Inflammatory macrophage treated with lipopolysaccharide for 4 hours (primary cell): ENCODE measurements at places on chromosomes 16 and 17.

GRCh38 chr17:35879773-35880654 is at the start of gene CCL5:
TSS of gene CCL5 (minus strand) at chr17:35880360.
- peak; percentile 97 for DNase-seq

DNA sequence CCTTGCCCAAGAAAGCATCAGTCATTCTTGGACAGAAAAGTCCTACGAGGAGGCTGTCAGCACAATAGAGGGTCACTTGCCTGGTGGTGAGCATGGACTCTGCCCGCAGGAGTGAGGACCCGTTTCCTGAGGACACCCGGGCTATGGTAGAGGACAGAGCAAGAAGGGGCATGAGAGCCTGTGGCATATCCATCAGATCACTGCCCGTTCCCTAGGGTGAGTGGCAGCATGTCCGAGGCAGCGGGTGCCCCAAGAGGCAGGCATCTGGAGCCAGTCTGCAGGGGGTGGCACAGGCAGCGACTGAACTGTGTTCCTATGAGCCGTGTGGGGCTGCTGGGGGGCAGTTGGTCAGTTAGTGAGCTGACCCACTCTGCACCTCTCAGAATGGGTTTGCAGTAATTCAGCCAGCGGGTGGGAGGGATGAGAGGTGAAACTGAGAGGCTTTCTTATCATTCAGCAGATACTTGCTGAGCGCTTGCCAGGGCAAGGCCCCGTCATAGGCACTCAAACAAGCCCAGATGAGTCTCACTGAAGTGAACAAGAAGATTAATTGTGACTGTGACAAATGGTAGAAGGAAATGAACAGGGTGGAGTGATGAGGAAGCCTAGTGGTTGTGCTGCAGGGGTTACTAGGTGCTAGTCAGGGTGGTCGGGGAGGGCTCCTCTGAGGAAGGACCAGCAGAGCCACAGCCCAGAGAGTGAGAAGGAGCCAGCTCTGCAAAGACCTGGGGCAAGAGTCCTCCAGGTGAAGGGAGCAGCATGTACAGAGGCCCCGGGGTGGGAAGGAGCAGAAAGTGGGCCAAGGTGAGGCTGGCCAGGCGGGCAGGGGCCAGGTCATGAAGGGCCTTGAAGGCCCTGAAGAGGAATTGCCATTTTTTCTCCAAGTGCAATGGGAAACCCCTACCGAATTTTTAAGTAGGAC is 87.9 kb downstream of the CLEC16A start:
- no peak for DNase-seq

DNA sequence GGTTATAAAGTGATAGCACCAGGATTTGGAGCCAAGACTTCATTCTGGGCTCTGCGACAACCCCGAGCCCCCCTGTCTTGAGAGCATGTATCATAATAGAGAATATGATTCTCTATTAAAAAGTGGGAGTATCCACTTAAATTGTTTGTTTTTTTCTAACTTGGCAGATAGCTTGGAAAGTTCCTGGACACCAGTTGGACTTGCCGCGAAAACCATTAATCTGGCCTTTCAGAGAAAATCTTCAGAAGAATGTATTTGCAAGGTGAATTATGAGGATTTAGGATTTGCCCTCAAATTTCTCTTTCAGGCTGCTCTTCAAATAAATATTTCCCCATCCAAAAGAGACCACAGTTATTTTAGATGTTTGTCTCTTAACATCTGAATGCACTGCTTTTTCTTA is 53.5 kb downstream of the MARCHF10 start:
- DNase-seq, result no peak

- no peak for DNase-seq
These were observed 6.4 kb downstream of the DRC7 start for GRCh38 chr16:57700781-57701551.

GRCh38 chr17:50169881-50170459 is 4.2 kb downstream of the SGCA start:
- DNase-seq, result no peak

DNA sequence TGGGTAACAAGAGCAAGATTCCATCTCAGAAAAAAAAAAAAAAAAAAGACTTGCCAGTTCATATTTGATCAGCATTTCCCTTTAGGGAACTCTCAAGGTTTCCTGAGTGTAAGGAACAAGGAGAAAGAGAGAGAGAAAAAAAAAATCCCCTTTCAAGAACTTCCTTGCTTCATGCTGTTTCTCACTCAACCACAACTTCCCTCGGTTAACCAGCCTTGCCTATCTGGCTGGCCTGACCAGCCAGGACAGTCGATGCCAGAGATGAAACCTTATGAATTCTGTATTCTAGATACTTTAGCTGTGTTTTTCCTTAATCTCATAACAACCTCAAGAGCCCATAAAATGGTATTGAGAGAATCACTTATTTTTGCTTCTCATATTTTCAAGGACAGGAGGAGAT is 2.6 kb upstream of the N4BP1 start:
- DNase-seq, result peak; percentile 88

DNA sequence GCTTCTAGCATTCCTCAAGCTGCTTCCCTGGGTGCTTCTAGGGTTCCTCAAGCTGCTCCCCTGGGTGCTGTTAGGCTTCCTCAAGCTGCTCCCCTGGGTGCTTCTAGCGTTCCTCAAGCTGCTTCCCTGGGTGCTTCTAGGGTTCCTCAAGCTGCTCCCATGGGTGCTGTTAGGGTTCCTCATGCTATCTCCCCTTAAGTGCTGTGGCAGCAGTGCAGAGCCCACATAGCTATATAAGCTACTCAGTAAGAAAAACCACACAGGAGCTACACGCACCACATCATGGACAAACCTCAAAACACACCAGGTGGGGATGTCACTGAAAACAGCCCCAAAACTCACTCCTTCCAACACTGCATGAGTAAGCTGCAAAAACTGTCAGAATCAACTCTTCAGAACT is 35.2 kb downstream of the ANKRD11 start:
- DNase-seq, result no peak

DNA sequence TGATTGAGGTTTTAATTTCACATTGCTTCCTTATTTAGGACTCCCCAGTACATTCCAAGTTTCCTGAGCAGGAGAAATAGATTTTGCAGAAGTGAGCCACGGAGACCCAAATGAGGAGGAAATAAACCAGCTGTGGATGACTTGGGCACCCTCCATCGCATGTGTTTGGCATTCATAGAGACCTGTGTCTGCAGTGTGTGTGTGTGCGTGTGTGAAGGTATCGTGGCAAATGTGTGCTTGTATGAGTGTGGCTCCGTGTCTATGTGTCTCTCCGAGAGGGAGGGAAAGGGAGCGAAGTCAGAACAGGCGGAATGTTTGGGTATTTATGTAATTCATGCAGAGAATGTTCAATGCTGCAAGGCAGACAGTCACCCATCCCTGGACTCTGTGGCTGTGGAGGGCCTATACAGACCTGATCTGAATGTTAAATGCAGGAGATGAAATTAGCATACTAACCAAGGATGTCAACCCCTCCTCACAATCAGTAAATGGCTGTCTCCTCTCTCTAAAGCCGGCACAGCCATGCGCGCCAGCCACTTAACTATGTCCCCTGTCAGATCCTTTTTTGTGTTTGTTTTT is 186.0 kb upstream of the ZFHX3 start:
- DNase-seq, result no peak

GRCh38 chr16:598823-599739 is 9.2 kb downstream of the RAB40C start:
- DNase-seq, result no peak

DNA sequence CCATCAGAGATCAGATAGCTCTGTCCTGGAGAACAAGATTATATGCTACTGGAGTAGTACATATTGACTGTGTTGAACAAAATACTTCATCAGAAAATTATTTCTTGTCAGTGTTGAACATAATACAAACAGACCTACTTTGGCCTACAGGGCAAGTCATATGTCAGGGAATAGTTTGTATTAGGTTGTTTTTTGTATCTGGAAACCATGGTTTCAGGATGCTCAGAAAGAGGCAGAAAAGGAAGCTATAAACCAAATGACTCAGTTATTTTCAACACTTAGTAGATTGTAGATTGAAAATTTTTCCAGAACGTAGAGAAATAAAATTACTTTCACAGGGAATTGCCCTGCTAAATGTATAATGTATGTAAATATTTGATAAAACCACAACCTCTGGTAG is 198.4 kb downstream of the CYB561 start:
- no peak for DNase-seq

DNA sequence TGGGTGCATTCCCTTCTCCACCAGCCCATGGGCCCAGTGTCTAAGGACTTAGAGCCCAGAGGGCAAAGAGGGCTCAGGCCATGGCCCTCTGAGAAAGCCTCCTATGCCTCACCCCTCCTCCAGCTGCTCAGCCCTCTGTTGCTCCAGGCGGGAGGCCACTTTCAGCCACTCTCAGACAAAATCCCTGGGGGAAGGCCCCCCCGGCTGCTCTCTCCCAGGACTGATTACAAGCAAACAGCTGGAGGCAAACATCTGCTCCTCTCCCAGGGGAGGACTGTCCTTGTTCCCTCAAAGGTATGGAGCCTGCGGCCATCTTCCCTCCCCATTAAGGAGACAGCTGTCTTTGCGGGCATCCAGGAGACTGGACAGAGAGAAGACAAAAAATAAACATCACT is 54.9 kb upstream of the DLX4 start:
- DNase-seq, result no peak

DNA sequence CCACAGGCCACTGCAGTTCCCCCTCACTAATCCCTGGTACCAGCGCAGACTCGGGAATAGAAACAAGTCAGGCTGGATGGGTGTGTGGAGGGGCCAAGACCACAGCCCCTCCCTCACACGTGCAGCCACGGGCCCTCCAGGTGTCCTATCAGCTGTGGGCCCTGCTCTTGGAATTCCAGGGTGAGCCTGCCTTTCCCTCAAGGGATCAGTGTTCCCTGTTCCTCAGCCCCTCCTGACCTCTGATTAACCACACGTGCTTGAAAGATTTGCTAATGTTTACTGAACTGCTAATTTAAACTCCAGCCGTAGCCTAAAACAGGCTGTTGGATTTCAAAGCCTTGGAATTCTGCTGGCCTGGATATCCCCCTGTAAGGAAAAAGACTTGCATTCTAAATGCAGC is 146.4 kb downstream of the SOCS1 start:
- DNase-seq, result no peak

DNA sequence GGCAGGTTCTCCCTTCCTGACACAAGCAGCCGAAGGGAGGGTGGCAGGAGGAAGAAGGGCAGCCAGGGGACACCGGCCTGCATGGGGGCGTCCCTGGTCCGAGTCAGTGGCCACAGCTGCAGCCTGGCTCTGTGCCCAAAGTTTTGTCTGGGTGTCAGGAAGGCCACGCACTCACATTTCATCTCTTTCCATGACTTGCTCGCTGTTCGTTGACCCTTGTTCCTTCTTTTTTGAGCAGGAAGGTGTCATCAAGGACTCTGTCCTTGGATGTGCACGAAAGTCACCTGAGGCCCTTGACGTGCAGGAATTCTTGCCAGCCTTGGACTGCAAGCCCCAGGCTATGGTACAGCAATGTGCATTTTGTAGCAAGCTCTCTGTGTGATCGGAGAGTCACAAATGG is 93.3 kb downstream of the TNFRSF13B start:
- DNase-seq, result no peak

- no peak for DNase-seq
These were observed 45.4 kb downstream of the HNF1B start for GRCh38 chr17:37699285-37699973.

DNA sequence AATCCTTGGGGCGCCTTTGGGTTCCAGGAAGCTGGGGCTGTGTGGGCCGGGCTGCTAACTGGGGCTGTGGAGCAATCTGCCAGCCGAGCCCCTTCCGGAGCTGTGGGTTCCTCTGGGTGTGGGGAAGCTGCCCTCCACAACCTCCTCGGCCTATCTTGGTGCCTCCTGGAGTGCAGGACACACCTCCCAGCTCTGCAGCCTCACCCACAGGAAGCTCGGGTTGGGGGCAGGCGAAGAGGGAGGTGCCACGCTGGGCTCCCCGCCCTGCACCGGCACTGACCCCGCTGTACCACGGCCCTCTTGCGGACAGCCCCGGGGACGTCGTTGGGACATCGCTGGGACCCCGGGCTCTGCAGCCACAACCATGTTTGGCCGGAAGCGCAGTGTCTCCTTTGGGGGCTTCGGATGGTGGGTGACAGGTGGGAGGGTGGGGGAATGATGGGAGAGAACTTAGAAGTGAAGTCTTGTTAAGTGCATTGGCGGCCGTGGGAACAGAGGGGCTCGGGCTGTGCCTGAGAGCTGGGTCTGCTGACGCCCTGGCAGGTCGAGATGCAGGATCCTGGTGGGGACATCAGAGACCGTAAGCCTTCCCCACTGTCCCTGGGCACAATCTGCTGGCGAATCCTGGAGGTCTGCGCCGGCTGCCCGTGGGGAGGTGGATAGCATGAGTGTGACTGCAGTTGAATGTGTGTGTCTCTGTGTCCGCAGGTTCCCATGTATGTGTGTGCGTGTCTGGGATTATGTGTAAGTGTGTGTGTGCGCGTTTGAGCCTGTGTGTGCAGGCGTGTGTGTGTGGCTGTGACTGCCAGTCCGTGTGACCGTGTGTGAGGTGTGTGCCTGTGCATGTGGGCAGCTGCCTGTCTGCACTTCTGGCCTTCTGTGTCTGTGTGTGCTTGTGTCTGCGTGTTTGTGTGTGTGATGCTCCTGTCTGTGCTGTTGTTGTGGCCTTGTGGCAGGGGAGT is at the start of gene RAP1GAP2:
RAP1GAP2 (plus strand) TSS at position 275 of the 962 bp plus-strand sequence; CDS start at position 365, 90 bp downstream.
- DNase-seq, result peak; percentile 93

GRCh38 chr16:27441276-27441675 is 39.3 kb downstream of the IL21R start:
- no peak for DNase-seq

DNA sequence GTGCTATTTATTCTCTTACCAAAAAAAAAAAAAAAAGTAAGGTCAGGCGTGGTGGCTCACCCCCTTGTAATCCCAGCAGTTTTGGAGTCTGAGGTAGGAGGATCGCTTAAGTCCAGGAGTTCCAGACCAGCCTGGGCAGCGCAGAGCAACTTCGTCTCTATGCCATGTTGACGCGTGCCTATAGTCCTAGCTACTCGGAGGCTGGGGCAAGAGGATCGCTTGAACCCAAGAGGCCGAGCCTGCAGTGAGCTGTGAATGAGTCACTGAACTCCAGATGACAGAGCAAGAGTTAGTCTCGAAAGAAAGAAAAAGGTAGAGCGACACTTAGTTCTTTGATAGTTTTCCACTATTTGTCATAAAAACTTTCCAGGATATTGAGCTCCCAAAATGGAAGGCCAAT is 1.4 kb upstream of the TENT4B start:
- DNase-seq, result no peak

GRCh38 chr17:65259696-65260485 is 122.7 kb downstream of the RGS9 start:
- no peak for DNase-seq

DNA sequence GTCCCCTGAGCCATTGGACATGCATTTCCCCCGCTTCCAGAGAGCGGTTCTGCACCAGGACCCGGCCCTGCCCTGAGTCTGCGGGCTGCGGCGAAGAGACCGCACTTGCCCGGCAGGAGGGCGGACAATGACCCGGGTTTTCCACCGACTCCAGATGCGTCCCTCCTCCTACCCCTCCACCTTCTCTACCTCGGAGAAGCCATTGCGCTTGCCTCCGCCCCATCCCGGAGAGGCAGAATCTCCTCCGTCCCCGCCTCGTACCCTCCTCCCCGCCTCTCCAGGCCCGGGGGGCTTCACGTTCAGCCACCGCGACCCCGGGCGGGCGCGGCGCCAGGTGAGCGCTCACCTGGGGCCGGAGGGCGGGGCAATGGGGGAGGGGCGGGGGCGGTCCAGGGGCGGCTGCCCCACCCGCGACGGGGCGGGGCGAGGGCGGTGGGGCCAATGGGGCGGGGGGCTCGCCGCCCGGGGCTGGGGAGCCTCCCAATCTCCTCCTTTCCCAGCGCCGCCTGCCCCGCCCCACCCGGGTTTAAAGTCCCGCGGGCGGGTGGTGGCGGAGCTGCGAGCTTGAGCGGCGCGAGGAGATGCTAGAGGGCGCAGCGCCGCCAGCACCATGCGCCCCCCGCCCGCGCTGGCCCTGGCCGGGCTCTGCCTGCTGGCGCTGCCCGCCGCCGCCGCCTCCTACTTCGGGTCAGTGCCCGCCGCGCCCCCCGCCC is at the start of gene WNT9B:
WNT9B (plus strand) TSS at position 555 of the 713 bp plus-strand sequence; CDS start at position 611, 56 bp downstream.
- DNase-seq, result no peak
